Neural progenitor cell (in vitro differentiated cells): ENCODE measurements at places on chromosomes 2 and 18. TPM values are rescaled to one million over a fixed set of nuclear protein-coding genes. Genes with fewer than 3 reads are reported as not detected.

Gene RPIA
- 9.9 and 11.5 TPM in 2 replicates for total RNA-seq

- H3K27ac ChIP-seq = no peak overlapping the region
- no peaks in the 10 kb centered on the region for H3K36me3 ChIP-seq
- peak overlapping the region; percentile 80 for H3K4me3 ChIP-seq
- H3K27me3 ChIP-seq = no peaks in the 10 kb centered on the region
These were observed 766 bp downstream of the PDE6D start for GRCh38 chr2:231780123-231780908.

GRCh38 chr2:184363213-184363612, 235.1 kb upstream of the ZNF804A start:
- no peak overlapping the region for H3K27ac ChIP-seq
- peaks cover 20% of the 10 kb centered on the region for H3K4me1 ChIP-seq
- H3K36me3 ChIP-seq = no peaks in the 10 kb centered on the region
- no peaks in the 10 kb centered on the region for H3K27me3 ChIP-seq
- no peak for DNase-seq
- H3K4me3 ChIP-seq = no peak overlapping the region

- no peak overlapping the region for H3K4me3 ChIP-seq
- peaks cover 29% of the 10 kb centered on the region for H3K4me1 ChIP-seq
- no peaks in the 10 kb centered on the region for H3K27me3 ChIP-seq
- H3K36me3 ChIP-seq = no peaks in the 10 kb centered on the region
- no peak overlapping the region for H3K27ac ChIP-seq
- no peak for DNase-seq
These were observed 34.8 kb downstream of the FAM171B start for GRCh38 chr2:186728631-186729030.

GRCh38 chr18:1496096-1496495, 591.4 kb downstream of the ADCYAP1 start:
- no peaks in the 10 kb centered on the region for H3K36me3 ChIP-seq
- H3K27me3 ChIP-seq = no peaks in the 10 kb centered on the region
- DNase-seq = no peak
- H3K4me1 ChIP-seq = no peaks in the 10 kb centered on the region
